Hematopoietic multipotent progenitor cell treated with erythropoietin and hydrocortisone succinate and interleukin-3 and kit ligand, for 8 days (in vitro differentiated cells): ENCODE measurements at places on chromosomes 5 and 9.
A peak's percentile ranks its signal among the peaks of the same experiment; 100 is the strongest.

- DNase-seq = no peak
Observed at GRCh38 chr5:171957591-171958251, 48.7 kb downstream of the FBXW11 start.

GRCh38 chr5:51326844-51327243 is 56.4 kb upstream of the ISL1 start:
- no peak for DNase-seq

- no peak for DNase-seq
Observed at GRCh38 chr5:119396030-119396664, 40.3 kb downstream of the TNFAIP8 start.

GRCh38 chr5:173581408-173582215 is 34.8 kb downstream of the BOD1 start:
- DNase-seq = peak; percentile 50

DNA sequence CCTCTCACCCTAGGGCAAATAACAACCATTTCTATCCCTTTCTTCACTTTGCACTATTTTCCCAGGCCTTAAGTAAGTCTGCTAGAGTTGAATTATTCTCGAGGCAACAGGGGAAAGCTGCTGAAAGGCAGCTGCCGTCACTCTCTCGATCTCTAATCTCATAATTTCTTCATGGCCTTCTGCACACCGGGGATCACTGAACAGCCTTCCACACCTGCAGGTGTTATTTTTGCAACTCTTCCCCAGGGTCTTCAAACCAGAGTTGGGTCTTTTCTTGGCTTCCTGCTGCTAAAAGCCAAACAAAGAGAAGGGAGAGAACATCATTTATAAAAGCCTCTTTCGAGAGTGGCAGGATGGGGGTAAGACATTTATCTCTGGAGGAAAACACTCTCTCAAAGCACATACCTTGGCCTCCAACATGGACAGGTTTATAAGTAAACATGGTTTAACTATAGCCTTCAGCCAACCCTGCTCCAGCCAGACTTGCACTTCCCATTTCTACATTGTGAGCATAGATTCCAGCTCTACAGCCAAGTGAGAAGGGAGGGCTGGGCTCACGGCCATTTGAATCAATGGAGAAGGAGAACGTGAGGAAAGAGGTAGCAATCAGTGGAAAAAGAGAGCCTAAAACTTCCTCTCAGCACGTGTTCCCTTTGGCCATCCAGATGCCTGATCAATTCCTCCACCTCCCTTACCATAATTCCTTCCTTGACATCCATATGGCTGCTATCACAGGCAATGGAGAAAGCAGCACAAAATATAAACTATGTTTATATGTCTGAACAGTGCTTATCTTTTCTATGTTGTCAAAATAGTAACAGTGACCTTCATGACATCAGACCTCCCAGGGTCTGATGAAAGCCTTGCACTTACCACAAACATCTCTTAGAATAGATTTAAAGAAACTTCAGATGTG is 464.9 kb downstream of the TLE1 start:
- DNase-seq = no peak

DNA sequence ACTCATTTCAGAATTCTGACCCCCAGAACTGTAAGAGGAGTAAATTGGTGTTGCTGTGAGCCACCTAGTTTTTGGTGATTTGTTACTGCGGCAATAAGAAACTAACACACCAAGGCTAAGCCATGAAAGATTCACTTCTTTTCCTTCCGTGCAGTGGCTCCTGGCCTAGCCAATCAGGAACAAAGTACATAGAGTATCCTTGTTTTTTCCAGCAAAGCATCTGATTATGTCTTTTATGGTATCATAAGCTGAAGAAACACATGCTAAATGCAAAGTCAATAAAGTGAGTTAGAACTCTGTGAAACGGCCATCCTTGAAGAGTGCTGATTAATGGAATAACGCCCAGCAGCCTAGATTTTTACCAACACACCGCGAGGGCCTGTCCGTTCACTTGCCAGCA is 11.4 kb downstream of the RNF130 start:
- no peak for DNase-seq

DNA sequence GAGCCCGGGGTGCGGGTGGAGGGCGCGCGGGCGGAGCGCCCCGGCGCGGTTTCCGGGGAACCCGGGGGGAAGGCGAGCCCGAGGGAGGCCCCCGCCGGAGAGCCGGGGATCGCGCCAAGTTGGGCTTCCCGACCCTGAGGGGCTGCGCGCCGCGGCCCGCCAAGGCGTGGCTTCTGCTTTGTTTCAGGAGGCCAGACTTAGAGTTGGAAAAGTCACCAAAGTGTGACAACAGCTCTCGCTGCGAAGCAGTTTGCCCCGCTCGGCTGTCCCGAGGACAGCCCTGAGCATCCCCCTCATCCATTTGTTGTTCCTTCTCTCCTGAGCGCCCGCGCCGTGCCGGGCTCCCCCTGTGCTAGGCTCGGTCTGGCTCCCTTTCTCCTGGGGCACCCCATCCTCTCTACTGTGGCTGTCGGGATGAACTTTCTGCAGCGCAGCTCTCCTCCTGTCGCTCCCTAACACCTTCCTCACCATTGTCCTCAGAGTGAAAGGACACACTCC is 410 bp downstream of the GLIPR2 start:
- peak; percentile 9 for DNase-seq

GRCh38 chr5:2563046-2563445 is 188.4 kb downstream of the IRX2 start:
- no peak for DNase-seq

DNA sequence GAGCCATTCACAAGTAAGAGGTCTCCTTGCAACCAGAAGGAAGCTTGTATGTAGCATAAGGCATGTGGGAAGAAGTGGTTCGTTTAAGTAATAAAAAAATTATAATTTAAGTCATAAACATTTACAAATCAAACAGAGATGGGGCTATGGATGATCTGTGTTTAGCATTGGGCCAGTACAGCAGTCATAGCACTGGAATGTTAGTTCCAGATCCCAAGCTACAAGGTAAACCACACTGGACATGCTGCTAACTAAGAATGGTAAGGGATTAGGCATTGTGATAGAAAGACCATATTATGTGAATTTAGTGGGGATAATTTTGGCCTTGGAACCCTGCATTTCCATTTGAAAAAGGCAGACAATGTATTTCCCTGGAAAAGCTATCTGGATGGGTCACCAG is 170.4 kb upstream of the KCNN2 start:
- no peak for DNase-seq

- DNase-seq = no peak
Observed at GRCh38 chr5:154460172-154460571, 14.4 kb downstream of the SAP30L start.

DNA sequence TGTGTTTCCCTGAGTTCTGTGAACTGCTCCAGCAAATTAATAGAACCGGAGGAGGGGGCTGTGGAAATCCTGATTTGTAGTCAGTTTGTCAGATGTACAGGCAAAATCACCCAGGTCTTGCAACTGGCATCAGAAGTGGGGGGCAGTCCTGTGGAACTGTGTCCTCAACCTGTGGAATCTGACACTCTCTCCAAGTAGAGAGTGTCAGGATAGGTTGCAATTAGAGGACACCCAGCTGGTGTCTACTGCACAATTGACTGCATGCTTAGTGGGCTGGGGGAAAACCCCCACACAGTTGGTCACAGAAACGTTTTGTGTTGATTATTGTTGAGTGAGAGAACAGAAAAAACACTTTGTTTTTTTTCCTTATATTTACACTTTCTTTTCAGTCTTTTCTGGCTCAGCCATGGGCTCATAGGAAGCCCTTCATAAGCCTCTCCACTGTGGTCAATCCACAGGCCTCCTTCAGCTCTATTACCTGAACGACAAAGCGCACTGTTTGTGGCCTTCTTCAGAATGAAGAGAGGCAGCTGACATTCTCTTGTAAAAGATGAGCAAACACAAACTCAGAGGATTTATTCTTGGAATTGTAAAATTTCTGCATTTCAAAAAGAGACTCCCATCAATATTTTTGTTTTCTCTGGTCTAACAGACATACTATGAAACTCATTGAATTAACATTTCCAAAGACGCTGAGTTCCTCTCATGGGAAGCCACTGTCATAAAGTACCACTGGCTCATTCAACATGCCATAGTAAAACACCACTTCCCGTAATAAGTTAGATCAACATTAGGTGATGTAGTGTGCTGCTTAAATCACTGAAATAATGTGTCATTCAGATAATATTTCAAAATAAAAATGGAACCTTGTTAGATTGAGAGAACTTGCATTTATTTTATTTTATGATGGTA is 348.9 kb upstream of the RFX3 start:
- DNase-seq = no peak

- no peak for DNase-seq
Observed at GRCh38 chr9:99752417-99753109, 69.1 kb upstream of the NR4A3 start.

DNA sequence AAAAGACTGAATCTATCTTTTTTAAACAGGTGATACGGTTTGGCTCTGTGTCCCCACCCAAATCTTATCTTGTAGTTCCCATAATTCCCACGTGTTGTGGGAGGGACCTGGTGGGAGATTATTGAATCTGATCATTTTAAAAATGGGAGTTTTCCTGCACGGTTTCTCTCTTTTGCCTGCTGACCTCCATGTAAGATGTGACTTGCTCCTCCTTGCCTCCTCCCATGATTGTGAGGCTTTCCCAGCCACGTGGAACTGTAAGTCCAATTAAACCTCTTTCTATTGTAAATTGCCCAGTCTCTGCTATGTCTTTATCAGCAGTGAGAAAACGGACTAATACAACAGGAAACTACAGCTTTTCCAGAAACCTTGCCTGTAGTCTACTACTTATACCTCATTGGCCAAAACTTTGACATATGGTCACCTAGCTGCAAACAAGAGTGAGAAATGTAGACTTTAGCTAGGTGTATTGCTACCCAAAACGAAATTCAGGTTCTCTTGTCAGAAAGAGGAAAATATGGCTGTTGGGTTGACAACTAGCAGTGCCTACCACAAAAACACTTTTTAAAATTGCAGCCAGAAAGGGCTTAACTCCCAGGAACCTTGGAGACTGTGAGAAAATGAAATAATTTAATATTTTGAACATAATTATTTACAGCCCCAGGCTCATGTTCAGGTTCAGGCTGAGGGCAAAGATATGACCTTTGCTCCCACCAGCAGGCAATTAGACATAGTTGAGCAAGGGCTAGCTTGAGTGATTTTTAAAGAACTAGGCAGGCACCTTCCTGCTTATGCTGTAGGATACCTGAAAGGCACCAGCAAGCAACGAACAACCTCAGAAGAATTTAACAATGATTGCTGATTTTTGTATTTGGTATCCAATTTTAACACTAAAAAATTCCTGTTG is 7.4 kb upstream of the AGGF1 start:
- DNase-seq = no peak

DNA sequence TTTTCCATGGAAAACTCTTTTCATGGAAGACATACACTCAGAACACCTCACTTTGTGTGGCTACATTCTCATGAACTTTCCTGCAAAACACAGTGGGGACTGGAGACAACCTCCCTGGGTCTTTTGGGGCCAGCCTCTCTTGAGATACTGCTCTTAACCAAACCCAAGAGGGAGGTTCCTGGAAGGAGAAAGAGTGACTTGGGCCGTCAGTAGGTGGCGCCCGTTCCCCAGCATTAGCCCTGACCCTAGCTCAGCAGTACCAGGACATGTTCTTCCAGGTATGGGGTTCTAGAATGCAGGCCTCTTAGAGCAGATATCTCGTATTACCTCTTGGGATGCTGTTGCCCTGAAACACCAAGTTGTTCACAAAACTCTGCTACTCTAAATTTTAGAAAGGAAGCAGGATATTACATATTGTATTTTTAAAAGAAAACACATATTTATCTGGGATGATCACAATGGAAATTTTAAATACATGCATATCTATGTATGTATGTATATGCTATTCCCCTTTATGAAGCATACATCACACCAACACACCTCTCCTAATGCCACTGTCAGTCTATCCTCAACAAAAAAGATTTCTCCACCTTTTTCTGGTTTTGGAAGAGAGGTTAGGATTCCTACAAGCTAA is 15.8 kb upstream of the GLIS3 start:
- peak; percentile 76 for DNase-seq

GRCh38 chr9:77896938-77897667 is 134.5 kb downstream of the GNAQ start:
- peak; percentile 72 for DNase-seq

GRCh38 chr5:170221327-170221741 is 11.5 kb upstream of the C5orf58 start:
- no peak for DNase-seq

GRCh38 chr5:119070578-119070827 is 384 bp upstream of the DMXL1 start:
- DNase-seq = no peak

DNA sequence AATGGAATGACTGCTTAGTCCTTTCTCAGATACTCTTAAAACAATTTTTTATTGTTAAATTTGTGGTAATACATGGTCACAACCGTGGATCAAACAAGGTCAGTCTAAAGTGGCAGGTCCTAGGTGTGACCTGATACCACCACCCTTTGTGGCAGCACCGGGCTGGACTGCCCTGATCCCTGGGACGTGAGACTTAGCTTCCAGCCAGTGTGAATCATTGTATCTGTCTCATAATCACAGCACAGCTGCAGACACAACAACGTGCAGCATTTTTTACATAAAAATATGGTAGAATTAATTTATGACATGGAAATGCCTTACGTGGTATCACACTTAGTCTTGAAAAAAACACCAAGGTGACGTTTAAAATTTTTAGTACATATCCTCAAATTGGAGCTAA is 7.8 kb downstream of the TOR1B start:
- DNase-seq = no peak

DNA sequence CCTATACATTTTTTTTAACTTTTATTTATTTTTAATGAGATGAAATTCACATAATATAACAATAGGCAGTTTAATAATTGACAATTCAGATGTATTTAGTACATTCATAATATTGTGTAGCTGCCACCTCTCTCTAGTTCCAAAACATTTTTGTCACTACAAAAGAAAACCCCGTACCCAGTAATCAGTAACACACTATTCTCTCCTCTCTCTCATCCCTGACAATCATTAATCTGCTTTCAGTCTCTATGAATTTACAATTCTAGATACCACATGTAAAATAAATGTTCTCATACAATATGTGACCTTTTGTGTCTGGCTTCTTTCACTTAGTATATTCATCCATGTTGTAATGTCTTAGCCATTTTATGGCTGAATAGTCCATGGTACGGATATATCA is 244.8 kb upstream of the DMRT1 start:
- no peak for DNase-seq

DNA sequence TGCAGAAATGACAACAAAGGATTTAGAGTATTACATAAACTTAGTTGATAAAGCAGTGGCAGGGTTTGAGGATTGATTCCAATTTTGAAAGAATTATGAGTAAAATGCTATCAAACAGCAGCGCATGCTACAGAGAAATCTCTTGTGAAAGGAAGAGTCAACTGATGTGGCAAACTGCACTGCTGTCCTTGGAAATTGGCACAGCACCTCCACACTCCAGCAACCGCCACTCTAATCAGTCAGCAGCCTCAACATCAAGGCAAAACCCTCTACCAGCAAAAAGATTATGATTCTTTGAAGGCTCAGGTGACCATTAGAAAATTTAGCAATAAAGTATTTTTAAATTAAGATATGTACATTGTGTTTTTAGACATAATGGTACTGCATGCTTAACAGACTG is 66.4 kb downstream of the AUH start:
- no peak for DNase-seq

DNA sequence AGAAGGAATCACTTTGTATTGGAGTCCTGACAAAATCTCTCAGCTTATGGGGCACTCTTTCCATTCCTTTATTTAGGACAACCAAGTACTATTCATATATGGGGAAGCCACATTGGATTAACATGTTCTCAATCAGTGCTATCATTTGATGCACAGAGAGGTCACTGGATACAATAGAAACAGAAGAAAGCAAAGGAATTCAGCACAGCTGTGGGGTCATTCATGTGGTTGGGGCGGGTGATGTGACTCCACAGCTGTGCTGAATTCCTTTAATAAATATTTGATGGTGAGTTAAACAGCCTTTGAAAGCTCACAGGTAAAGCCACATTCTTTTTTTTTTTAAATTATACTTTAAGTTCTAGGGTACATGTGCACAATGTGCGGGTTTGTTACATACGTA is 854 bp upstream of the TEX48 start:
- no peak for DNase-seq
